ENCODE measurements at places on chromosomes 6 and 20.

- no peak for DNase-seq
Observed at GRCh38 chr20:721876-722275, 46.3 kb upstream of the SCRT2 start.

DNA sequence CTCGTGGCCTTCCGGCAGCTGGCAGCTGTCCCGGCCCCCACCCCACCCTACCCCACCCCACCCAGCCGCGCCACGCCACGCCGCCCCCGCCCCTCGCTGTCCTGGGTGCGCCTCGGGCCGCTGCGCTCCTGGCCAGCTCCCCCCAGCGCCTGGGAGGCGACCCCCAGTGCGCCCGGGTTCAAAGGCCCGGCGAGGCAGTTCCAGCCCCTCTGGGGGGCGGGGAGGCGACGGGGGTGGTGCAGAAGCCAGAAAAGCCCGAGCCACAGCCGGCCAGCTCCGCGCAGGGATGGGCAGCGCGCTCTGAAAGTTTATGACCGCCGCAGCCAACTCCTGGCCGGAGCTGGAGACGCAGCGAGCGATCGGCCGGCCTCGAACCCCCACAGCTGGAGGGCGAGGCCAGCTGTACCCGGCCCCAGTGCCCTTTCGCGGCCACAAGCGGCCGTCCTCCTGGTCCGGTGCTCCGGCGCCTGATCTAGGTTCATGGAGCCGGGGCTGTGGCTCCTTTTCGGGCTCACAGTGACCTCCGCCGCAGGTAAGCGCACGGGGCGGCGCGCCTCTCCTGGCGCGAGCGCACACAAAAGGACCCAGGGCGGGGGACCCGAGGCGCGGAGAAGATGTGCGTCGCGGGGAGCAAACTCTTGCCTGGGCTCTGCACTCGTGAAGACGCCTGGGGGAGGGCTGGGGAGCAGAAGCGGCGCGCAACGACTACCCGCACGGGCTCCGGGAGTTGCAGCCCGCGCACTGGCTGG is at the start of gene EDN3:
Gene EDN3 (plus strand): TSS at position 279 of the 749 bp plus-strand sequence. CDS start 202 bp downstream, at position 481.
- no peak for DNase-seq

GRCh38 chr20:20430066-20430465 is 62.2 kb downstream of the INSM1 start:
- DNase-seq = no peak

GRCh38 chr6:127205036-127205435 is 61.6 kb upstream of the RNF146 start:
- DNase-seq = no peak

GRCh38 chr6:77511860-77512259 is 48.6 kb upstream of the HTR1B start:
- DNase-seq = no peak

DNA sequence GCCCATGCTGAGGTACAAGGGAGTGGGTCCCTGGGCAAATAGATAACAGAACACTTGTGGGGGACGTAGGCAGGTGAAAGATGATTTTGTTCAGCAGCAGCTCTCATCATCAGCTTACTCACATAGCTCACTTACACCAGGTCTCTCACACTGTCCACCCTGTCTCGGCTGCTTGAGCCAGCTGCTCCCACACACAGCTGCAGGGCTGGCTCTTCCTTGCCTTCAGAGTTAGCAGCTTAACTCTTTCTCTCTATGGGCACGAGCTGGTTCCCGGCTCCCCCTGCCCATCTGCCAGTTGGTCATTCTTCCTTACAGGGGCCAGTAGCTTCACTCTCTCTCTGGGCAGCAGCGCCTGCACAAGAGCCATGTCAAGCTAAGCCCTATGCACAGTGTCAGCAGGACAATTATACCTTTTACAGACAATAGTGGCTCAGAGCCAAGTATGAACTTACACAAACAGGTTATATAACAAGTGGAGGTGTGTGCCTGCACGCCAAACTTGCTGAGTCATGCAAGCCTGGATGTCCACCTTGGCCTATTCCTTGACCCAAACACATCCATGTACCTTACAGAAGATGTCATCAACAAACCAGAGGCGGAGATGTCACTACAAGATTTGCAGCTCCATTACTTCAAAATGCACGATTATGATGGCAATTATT is 18.7 kb downstream of the ZNF391 start:
- DNase-seq = no peak

GRCh38 chr20:47672886-47673670 is 112.2 kb downstream of the SULF2 start:
- no peak for DNase-seq

DNA sequence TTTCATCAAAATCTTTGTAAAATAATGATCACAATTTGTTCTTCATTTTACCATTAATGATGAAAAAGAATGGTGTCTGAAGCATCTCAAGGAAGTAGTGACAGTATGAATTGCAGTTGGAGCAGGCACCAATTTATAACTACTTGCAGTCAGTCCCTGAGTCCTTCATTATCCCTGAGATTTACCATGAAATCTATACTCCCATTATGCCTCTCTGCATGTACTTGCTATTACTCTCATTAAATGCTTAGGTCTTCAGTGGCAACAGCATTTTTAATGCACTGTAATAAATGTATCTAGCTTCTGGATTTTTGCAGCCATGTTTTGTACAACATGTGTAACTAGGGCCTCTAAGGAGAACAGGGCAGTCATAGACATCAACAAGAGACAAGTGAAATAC is 708.8 kb downstream of the EYS start:
- DNase-seq = no peak

DNA sequence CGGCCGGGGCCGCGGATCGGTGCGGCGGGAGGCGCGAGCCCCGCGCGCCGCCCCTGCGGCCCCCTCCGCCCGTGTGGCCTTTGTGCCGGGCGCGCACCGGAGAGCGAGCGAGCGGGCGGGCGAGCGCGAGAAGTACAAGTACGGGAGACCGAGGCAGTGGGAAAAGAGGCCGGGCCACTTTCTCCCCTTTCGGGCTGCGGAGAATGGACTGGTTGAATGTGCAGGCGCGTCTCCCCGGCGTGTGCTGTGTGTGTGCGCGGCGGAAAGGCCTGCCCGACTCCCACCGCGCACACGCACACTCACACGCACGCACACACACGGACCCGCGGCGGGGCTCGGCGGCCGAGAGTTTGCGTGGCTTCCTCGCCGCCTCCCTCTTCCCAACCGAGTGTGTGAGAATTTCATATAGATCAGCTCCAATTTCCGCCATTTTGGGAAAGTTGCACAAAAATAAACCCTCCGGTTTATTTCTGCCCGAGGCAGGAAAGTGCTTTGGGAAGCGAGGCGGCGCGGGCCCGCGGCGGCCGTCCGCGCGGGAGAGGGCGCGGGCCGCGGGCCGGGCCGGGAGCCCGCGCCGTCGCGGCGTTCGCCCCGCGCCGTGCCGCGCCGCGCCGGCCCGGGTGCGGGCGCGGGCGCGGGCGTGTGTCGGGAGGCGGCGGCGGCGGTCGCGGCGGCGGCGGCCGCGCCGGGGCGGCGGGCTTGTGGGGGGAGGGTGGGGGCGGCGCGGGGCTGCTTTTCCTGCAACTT is 1.1 kb downstream of the L3MBTL3 start:
- no peak for DNase-seq

DNA sequence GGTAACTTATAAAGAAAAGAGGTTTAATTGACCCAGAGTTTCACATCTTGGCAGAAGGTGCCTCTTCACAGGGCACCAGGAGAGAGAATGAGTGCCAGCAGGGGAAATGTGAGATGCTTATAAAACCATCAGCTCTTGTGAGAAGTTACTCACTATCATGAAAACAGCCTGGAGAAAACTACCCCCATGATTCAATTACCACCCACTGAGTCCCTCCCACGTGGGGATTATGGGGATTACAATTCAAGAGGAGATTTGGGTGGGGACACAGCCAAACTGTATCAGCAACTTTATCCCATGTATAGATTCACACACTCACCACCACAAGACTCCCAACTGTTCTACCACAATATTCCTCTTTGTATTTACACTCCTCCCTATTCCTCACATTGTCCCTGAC is 10.6 kb downstream of the PDSS2 start:
- DNase-seq = no peak

GRCh38 chr6:143878272-143878760 is 14.0 kb downstream of the ZC2HC1B start:
- no peak for DNase-seq

- no peak for DNase-seq
Observed at GRCh38 chr6:86937219-86938079, at the start of gene HTR1E. TSS of gene HTR1E (plus strand) at chr6:86937528. CDS start at chr6:87015335, 77,807 bp downstream.

- DNase-seq = no peak
Observed at GRCh38 chr6:47308552-47309290, 984 bp downstream of the TNFRSF21 start.

DNA sequence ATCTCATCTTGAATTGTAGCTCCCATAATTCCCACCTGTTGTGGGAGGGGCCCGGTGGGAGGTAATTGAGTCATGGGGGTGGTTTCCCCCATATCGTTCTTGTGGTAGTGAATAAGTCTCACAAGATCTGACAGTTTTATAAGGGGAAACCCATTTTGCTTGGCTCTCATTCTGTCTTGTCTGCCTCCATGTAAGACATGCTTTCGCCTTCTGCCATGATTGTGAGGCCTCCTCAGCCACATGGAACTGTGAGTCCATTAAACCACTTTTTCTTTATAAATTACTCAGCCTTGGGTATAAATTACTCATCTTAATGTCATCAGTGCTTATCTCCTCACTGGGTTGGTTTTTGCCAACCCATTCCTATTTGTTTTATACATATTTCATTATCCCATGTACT is 142.0 kb upstream of the GMDS start:
- no peak for DNase-seq

DNA sequence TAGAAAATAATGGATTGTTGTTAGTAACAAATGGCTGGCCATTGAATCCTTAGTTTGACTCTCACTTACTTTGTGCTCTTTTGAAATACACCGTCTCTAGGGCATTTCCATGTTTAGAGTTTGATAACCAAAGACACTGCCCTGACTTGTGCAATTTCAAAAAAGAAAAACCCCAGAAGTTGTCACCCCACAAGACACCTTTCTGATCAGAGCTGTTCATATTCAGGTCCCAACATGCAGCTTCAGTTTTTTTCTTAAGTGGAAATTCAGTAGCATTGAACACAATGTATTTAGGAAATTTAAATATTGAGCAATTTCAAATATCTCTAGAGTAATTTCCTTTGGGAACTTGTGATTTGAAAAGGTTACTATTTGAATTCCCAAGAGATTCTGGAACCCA is 19.4 kb downstream of the CRYBG1 start:
- DNase-seq = no peak

DNA sequence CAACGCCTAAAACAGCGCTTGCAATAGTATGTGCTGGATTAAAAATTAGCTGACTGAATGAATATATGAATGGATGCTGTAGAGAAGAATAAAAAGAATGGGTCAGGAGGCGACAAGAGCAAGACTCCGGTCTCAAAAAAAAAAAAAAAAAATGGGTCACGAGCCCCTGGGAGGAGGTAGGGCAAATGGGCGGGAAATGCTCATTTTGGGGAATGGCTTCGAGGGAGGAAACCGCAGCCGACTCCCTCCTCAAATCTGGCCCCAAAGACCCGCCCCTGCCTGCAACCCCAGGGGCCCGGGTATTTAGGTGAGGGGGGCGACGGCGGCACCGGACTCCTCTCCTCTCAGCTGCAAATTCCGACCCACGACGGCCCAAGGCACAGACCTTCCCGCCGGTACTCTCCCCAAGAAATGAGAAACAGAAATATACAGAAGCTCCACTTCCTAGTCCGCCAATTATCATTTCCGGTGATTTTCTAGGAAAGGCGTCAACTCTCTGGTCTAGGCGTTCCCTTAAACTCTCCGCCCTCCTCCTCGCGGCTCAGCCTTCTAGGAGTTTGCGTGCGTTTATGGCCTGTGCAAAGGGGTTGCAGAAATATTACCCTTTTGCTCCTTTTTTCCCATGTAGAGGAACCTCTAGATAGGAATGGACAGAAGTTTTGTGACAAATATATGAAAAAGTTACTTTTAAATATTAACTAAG is at the start of gene ZNF311:
Gene ZNF311 (minus strand): TSS at position 133 of the 703 bp plus-strand sequence. CDS start 1,361 bp downstream, outside the sequence.
- DNase-seq = no peak

- DNase-seq = no peak
Observed at GRCh38 chr6:133184798-133185372, 56.3 kb upstream of the EYA4 start.

DNA sequence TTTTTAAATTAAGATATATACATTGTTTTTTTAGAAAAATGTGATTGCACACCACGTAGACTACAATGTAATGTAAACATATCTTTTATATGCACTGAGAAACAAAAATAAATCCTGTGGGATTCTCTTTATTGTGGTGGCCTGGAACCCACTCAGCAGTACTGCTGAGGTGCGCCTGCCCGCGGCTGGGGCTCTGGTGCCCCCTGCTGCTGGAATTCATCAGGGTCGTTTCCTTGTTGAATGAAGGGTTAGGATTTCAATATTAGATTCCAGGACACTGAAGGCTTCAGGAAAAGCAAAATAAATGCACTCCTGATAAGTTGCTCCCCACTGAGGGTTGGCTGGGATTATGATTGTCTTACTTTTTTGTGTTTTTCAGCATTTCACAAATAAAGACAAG is 175.8 kb upstream of the GGTLC1 start:
- DNase-seq = no peak

DNA sequence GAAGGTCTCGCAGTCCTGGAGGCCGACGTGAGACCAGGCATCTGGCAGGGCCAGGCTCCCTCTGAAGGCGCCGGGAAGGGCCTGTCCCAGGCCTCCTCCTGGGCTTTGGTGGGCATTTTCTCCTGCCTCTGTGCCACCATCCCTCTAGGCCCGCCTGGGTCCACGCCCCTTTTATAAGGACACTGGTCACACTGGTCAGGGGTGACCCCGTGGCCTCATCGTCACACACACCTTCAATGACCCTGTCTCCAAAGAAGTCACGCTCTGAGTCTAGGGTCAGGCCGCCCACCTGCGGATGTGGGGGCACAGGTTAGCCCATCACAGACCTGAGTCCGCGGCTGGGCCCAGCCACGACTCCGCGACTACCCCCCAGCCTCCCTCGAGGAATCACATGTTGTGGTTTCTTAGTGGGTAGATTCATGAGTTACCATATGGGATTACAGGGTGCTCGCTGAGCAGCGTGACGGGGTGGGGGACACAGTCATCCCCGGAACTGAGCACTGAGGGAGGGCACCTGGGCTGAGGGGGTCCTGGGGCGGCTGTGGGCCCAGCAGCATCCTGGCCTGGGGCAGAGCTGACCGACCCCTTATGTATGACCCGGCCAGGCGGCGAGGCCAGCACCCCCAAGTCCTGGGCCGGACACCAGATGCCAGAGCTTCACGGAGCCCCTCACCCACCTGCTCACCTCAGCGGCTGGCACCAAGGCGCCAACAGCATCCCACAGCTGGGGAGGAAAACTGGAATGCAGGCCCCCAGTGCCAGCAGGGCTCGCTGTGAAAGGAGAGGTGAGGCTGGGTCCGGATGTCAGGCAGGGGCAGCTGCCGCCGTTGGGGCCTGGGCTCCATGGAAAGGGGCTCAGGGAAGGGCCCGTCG is 115.9 kb downstream of the DLL1 start:
- DNase-seq = no peak

- no peak for DNase-seq
Observed at GRCh38 chr6:88840796-88841539, 122.5 kb downstream of the RNGTT start.

All from NCI-H1436 (cell line).